ENCODE measurements at places on chromosomes 11 and 22.

GRCh38 chr22:32676191-32676590 is 125.3 kb upstream of the TIMP3 start:
- DNase-seq = no peak

DNA sequence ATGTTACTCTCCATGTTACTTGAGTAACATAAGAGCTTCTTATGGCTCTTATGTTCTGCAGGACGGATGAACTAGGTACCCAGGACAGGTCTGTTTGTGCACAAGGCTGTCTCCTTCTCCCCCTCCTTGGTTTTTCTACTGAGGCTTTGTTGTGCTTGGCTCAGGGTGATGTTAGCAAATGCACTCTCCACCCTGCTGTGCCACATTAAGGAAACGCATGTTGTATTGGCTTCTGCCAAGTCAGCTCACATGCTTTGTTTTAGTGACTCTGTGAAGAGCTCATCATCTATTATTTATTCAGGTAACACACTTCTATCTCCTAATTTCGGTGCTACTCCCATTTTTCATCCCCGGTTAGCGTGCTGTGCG is 108.3 kb downstream of the PTPRJ start:
- DNase-seq = no peak

- DNase-seq = no peak
Observed at GRCh38 chr11:67022341-67022933, 497 bp upstream of the SYT12 start.

DNA sequence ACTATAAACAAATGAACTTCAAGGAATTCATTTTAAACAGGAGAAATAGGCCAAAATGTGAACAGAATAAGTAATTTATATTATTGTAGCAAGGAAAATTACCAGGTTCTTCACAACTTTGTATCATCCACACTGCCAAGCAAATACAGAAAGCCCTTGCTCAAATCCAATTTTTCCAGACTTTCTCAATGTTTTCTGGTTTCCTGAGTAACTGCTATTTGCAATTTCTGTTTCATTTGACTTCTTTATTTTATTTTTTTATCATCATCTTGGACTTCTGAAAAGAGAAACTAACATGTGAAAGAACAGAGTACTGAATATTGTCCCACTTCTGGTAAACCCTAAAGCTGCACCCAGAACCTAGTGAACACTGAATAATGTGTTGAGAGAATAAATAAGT is 61.0 kb downstream of the SLC1A2 start:
- no peak for DNase-seq

DNA sequence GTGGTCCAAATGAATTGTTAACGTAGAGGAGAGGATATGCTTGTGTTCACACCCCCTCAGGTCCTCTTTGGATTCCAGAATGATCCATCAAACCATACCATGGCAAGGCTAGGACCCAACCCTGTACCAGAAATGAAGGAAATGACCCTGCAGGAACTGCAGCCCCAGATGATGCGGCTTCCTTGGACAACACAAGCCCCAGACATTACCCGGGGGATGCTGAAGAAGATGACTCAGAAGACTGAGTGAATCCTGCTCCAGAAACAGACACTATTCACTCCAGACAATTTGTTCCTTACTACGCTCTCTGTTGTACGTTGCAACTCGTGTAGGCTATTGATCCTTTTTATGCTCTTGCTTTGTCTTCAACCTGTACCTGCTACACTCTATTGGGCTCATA is 15.2 kb upstream of the MTMR2 start:
- no peak for DNase-seq

DNA sequence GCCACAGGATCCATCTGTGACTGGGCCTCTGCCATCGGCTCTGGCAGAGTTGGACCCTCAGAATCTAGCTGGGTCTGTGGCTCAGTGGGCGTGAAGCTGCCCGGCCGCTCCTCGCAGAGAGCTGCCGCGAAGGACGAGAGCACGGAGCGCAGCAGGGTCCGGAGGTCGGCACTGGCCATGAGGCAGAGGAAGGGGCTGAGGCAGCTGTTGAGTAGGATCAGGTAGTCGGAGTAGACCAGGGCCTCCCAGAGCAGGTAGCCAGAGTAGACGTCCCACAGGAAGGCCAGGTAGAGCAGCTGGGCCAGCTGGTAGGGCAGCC is 912 bp downstream of the GPR152 start:
- no peak for DNase-seq

GRCh38 chr11:1335811-1336761 is 26.7 kb upstream of the TOLLIP start:
- peak; percentile 21 for DNase-seq
